ENCODE measurements at places on chromosomes 7 and 10.

DNA sequence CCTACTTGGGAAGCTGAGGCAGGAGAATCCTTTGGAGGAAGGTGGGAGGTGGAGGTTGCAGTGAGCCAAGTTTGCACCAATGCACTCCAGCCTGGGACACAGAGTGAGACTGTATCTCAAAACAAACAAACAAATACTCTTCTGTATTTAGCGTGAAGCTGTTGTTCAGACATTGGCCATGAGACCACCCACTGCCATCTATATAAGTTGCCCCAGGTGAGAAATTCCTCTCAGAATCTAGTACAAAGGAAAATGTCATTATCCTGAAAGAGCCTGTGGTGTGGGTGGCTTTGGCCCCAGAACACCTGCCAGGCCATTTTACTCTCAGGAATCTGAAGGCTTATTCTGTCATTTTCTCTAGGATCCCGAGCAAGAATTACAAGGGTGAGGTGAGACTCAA is 4.0 kb upstream of the FRMD4A start:
- no peak for DNase-seq

DNA sequence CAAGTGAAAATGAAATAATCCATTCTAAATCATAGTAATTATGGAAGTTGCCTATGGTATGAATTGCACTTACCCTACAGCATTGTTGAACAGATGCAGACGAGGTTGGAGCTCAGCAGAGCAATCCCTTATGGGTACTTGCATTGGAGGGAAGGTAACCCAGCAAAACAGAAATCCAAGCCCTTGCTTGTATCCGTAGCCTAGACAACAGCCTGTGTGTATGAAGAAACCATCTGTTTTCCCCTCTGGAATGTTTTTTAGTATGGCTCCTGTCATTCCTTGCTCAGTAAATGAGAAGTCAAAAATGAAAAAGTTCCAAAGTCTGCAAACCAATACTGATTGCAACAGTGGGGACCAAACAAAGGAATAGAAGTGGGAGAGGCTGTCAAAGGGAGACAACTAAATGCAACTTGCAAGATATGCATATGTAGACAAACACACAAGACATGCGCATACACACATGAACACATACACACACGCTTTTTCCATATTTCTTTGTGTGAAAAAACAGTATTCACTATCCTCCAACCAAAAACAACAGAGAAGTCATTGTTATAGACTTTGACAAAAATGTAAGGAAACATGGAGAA is 260.8 kb downstream of the DYNC1I1 start:
- DNase-seq: no peak

GRCh38 chr7:157708919-157709295 is 372.1 kb downstream of the DNAJB6 start:
- no peak for DNase-seq

- no peak for DNase-seq
These were observed 545.8 kb upstream of the NRP1 start for GRCh38 chr10:33880291-33880690.

- no peak for DNase-seq
These were observed 24.3 kb downstream of the PTPN12 start for GRCh38 chr7:77561352-77561751.

GRCh38 chr10:22697800-22698199 is 16.6 kb downstream of the PIP4K2A start:
- DNase-seq: no peak

GRCh38 chr10:90612276-90612675 is 245.6 kb downstream of the HTR7 start:
- DNase-seq: no peak

DNA sequence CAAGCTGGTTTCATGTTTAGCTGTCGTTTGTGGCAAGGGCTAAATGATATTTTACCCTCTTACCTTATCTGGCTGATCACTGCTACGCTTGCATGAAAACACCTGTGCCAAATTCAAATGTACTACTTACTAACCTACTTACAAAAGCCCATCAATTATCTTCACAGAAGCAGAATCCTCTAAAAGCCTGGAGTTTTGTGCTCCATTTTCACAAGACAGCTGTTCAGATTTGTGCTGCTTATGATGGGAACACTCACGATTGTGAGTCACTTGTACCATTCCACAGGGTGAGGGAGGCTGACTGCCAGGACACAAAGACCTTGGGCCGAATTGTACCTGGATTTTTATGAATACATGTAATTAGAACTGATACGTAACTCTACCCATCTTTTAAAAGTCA is 245.0 kb upstream of the NPY start:
- no peak for DNase-seq

DNA sequence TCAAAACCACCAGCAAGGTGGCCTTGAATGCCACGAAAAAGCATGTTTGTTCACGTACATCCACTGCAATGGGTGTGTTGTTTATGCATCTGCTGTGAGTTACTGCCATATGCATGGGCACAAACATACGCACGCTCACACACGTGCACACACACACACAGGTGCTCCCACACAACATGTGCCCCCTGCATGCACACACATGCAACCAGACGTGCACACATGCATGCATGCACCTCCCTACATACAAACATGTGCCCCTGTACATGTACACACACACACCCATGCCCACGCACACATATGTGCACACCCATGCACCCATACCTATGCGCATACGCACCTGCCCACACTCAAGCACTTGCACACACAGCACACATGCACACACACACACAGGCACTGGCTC is 10.1 kb upstream of the DMBT1 start:
- DNase-seq: no peak

Data from KBM-7 (cell line).